ENCODE measurements at places on chromosomes 4 and X.
A peak's percentile ranks its signal among the peaks of the same experiment; 100 is the strongest.

DNA sequence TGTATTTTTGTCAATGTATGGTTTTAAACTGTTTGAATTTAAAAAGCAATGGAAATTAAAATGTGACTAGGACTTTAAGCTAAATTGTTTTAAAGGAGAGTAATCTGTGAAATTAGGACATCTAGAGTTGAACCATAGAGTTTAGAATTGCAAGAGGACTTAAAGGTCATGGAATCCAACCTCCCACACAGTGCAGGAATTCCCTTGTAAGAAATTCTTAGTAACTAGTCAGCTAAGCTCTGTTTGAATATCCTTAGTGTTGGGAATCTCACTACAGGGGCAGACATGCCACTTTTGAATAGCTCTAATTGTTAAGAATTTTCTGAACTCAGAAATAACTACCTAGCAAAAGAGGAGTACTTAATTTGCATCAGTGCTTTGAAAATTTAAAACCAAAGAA is 292.9 kb downstream of the IL1RAPL1 start:
- no peak for DNase-seq

DNA sequence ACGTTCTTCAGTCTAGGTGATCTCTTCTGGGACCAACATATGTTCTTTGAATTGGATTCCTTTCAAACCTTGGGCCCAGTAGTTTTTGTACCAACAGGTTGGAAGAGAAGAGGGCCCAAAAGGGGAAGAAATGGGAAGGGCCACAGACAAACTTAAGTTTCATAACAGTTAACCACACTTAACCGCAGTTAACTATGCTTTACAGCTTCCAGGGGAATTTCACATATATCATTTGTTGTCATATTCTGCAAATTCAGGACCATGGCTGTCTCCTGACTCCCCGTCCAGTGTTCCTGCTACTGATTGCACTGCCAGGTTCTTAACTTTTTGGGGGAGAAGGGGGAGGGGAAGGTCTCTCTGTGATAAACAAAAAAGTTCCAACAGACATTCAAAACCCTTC is 34.6 kb downstream of the RTL5 start:
- DNase-seq = no peak

GRCh38 chrX:151825925-151826485 is 86.7 kb upstream of the MAGEA4 start:
- peak; percentile 37 for DNase-seq

DNA sequence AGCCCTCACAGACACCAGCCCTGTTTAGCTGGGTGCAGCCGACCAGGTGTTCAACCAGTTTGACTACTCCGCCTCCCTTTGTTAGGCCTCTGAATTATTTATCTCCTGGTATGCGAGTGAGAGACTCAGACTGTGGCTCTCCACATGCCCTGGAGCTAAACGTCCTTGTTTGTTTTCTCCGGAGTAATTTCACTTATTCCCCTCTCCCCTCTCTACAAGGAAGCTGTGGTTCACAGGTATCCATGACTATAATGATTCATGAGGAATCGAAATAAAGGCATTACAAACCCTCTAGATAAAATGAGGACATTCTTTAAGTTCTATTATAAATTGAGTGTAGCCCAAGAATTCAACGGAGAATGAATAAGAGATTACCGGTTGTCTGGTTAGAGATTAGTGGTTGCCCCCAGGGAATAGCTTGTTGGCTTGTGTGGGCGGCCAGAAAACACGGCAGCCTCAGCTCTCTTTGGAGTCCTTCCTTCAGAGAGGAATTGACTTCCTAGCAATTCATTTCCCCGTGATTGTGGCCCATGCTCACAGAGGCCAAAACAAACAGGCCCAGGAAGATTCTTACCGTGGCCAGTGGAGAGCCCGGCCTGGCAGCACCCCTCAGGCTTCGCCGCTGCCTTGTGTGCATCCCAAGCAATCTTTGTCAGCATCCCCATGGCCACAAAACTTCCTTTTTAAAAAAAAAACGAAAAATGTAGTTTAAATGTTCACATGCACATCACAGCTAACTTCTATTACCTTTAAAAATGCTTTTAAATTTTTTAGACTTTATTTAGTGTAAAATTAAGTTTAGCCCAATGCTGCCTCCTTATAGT is 60.2 kb upstream of the CBR4 start:
- no peak for DNase-seq

GRCh38 chr4:67549123-67549522 is 3.8 kb upstream of the CENPC start:
- no peak for DNase-seq

- DNase-seq = no peak
Observed at GRCh38 chr4:119797238-119797894, 168.8 kb upstream of the PDE5A start.

DNA sequence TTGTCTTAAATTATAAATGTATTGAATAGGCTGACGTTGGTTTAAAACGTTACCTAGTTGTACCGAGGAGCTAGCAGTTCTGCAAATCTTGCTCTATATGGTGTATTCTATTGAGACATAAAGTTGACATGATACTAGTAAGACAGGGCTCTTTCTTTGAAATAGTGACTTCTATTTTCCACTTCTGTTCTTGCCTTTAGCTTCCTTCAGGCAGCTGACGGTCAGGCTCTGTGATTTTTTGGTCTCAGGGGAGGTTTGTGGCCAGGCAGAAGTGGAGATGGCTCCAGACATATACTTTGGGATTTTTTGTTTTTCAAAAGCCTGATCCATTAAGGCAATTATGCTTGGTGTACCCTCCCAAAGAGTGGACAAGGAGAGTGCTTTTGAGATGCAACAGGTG is 95.2 kb downstream of the SLC34A2 start:
- no peak for DNase-seq

- no peak for DNase-seq
Observed at GRCh38 chr4:188042191-188042590, 46.6 kb downstream of the ZFP42 start.

- no peak for DNase-seq
Observed at GRCh38 chrX:24085101-24085500, 30.3 kb downstream of the EIF2S3 start.

DNA sequence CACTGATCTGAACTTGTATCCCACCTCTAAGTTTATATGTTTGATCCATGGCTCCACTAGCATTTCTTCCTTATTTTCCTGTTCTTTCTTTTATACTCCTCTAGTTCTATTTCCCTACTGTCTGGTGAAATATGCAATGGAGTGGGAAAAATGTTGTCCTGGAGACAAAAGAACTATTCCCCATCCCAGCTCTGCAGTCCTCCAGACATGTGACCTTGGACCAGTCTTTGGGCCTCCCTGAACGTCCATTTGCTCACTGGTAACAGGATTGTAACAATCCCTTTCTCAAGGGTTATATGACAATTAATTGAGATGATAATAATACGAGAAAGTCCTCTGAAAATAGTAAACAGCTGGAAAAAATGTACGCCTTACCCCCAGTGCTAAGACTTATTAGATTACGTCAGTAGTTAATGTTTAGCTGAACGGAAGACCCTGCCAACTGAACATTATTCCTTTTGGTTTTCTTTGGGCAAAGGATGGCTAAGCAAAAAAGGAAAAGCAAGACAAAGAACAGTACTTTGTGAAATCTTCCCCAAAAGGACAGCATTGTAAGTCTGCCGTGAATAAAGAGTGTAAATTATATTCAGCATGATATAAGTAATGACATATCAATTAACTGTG is 302.3 kb upstream of the PPARGC1A start:
- no peak for DNase-seq

- no peak for DNase-seq
Observed at GRCh38 chrX:95290455-95290854, 1394.2 kb upstream of the DIAPH2 start.

DNA sequence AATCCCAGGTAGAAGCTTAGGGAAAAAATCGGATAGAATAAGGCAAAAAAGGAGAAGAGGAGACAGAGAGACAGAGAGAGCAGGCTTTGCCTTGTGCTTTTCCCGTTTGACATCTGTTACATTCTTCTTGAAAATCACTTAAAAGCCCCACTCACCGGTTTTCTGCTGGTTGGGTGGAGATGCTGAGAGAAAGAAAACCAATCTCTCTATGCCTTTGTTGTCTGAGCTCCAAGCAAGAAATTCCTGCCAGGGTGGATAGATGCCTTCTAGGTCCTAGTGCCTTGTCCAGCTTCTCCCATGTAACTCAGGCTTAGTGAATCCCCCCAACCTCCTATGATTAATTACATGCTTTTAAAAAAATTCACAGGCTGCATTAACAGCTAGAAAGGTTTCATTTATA is at the start of gene DCX:
TSS of gene DCX (minus strand) at position 210 of the 400 bp plus-strand sequence. CDS start 1,794 bp downstream, outside the sequence.
- no peak for DNase-seq

- DNase-seq = no peak
Observed at GRCh38 chrX:38649221-38649620, 87.9 kb downstream of the TSPAN7 start.

DNA sequence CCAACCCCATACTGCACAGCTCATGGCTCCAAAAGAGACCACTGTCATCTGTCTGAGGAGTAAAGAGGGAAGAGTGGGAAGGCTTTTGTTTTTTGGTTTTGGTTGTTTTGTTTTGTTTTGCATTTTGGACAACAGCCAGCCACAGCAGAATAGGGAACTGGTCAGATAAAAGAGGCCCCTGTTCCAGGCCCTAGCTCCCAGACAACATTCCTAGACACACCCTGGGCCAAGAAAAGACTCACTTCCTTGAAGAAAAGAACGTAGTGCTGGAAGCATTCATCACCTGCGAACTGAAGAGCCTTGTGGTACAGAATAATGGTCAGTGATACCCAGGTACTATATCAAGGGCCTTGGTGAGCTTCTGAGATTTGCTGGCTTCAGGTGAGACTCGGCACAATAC is 619.4 kb upstream of the SPANXN1 start:
- no peak for DNase-seq

DNA sequence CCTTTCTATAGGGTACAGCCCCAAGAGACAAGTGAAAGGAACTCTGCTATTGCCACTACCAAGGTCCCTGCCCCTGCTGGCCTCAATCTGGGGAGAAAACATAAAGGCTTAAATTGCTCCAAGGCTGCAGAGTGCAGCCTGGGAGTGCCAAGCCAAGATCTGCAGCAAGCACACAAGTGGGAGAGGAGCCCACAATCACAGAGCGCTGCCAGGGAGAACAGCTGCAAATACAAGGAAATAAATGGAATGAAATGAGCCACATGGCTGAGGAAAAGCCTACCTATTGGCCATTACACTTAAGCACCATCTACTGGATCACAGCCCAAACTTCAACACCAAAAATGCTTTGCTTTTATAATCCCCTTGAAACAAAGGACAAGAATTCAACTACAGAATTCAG is 582.4 kb downstream of the FAM133A start:
- DNase-seq = no peak

DNA sequence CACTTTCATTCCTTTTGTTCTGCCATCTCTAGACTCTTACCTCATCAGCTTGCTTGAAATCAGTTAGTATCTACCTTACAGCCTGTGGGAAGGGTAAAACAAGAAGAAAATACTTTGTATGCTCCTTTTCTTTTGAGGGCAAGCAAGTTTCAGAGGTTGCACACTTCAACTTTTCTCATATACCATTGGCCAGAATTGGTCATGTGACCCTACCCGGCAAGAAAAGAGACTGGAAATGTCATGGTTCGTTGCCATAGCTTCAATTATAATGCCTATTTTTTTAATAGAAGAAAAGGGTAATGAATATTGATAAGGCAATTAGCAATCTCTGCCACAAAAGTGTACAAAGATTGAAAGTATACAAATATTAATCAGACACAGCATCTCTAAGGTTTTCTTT is 346.7 kb upstream of the TACR3 start:
- no peak for DNase-seq

DNA sequence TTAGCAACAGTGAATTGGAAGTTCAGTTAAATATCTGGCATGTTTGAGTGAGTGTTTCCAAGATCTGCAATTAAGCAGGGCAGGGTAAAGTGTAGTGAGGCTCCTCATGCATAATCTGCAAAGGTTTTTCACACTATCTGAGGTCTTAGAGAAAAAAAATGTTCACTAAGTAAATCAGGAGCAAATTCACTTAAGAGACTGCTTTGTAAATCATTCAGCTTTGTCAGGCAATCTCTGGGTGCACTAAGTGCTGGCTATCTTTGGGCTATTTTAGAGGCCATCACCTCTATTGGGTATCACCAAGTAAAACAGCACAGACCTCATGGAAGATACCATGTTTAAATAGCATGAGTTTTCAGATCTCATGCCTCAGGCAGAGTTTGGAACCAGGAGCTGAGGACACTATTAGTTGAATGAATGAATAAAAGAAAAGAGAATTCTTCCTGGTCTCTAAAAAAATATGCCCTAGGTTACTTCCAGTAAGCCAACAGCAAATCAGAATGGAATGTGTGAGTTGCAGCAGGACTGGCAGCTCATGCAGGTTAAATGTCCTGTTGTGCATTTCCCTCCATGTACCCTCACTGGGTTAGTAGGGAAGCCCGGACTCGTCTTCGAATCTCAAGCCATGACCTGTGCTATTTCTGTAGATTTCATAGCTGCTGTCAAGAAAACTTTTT is 195.3 kb downstream of the KCNIP4 start:
- no peak for DNase-seq

- DNase-seq = no peak
Observed at GRCh38 chrX:123277821-123278220, 93.7 kb downstream of the GRIA3 start.

- no peak for DNase-seq
Observed at GRCh38 chrX:66013194-66013816, 26.6 kb downstream of the VSIG4 start.

DNA sequence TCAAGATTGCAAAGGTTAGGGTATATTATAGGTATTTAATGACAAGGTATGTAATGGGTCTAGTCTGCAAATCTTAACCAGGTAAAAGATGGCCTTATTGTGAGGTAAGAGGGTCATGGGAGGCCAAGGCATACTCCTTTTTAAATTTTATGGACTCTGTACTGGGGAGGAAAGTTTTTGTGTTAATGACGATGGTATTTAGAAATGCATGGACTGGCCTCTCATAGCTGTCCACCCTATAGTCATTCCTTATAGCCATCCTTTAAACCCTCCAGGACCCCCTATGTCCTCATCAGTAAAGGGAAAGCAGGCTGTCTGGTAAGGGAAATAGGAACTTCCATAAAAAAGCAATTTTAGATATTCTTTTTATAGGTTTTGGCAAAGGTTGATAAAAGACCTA is 1.5 kb downstream of the AIMP1 start:
- DNase-seq = no peak

- DNase-seq = no peak
Observed at GRCh38 chr4:125392694-125393093, 77.9 kb downstream of the FAT4 start.

DNA sequence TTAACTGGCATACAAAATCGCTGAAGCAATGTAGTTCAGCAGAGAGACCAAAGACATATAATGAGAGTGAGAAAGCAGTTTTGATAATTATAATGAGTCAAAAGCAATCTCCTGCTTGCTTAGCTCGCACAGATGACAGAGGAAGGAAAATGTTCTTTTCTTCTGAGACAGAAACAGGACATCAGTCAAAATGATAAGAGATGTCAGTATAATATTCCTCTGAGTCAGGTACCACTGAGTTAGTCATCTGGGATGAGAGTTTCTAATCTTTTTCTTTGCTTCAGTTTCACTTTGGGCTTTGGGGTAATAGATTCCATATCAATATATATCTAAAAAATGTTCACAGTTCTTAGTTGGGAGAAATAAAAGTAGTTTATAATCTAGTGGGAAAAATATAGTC is 387.2 kb downstream of the PCDH7 start:
- DNase-seq = no peak

GRCh38 chrX:70176938-70177533 is at the start of gene DGAT2L6:
Gene DGAT2L6 (plus strand): TSS chrX:70177483. CDS start chrX:70177583, 100 bp downstream.
- no peak for DNase-seq

GRCh38 chrX:57929373-57929772 is 19.1 kb upstream of the ZXDA start:
- no peak for DNase-seq

All from smooth muscle cell of the brain vasculature (primary cell).